GM18507 (cell line): ENCODE measurements at places on chromosomes 4 and X.

DNA sequence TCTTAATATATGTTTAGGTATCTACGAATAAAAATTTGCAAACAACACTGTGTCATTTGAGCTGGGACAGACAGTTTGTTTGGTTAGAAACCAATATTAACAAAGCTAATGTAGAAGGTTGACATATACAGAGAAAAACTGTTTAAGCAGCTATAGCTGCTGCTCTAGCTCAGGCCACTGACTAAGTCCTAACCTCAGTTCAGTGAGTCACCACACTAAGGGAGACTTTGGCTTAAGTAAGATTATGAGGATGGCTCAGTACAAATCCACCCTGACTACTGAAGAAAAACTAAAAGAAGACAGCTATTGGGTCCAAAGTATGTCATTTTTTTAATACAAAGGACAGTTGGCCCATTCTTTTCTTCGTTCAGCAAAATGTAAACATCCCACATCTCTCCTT is 717.3 kb upstream of the ACTRT1 start:
- DNase-seq, result no peak

DNA sequence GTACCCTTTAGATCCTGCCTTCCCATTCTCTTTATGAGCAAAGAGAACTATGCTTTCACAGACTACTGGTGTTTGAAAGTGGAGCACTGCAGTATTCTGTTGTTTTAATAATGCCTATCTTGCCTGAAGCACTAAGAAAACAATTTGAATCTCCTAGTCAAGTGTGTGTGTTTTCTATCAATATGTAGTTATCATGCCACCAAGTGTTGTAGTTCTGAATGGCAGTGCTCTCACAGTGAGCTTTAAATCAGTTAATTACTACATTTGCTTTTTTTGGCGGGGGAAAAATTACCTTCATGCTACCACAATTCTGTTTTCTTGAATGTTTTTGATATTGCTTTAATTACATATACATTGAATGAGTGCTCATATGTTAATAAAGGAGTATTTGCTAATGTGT is 143.6 kb upstream of the FAM47A start:
- no peak for DNase-seq

DNA sequence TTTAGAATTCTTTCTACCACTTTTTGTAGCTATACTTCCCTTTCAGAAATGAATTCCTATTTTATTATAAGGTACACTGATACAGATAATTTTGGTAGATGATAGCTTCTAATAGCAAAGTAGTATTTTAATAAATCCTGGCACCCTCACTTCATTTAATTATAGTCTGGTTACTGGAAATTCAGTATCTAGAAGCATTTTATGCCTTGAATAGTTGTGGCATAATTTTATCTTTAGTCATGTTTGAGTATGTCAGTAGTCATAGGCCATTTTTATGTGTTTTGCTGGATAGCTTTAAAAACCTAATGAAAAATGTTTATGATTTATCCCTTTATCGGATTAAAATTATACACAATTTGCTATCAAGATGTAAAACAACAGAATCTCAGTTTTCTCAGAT is 92.3 kb downstream of the DIAPH2 start:
- DNase-seq, result no peak

DNA sequence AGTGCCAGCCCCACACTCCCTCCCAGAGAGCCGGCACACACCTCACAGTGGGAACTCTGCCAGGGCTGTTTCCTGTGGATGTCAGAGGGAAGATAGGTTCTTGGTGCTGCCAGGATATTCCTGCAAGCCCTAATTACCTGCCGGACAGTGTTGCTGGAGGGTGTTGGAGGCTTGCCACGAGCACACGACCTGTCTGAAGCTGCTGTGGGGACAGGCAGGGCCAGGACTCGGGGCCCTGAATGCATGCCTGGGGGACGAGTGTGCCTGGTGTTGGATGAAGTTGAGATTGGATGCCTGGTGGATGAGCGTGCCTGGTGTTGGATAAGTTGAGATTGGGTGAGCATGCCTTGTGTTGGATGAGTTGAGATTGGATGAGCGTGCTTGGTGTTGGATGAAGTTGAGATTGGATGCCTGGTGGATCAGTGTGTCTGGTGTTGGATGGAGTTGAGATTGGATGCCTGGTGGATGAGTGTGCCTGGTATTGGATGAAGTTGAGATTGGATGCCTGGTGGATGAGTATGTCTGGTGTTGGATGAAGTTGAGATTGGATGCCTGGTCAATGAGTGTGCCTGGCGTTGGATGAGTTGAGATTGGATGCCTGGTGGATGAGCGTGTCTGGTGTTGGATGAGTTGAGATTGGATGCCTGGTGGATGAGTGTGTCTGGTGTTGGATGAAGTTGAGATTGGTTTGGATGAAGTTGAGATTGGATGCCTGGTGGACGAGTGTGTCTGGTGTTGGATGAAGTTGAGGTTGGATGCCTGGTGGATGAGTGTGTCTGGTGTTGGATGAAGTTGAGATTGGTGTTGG is 23.2 kb upstream of the UVSSA start:
- DNase-seq, result no peak

DNA sequence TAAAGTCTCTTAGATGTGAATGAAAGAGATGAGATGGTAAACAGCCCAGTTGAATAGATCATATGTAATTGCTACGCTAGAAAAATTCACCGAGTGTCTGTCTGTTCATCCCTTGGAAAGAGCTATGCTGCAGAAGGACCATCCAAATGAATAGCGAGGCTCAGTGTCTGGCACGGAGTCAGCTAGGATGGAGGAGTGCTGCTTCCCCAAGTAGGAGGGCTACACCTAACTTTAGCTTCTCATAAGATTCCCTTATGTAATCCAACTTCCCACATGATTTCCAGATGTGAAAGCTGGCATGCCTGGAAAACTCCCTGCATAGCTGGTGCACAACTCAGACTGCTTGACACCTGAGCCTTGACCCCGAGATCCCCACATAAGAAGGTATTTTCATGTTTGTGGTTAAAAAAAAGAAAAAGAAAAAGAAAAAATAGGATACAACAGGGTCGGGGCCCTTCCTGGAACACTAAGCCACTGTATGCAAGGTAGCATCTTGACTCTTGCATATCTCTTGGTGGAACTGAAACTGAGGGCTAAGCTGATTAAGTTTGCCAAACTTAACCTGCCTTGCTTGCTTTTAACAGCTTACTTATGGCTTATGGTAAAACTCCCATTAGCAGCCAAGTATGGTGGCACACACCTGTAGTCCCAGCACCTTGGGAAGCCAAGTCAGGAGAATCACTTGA is 82.3 kb downstream of the FREM3 start:
- no peak for DNase-seq

DNA sequence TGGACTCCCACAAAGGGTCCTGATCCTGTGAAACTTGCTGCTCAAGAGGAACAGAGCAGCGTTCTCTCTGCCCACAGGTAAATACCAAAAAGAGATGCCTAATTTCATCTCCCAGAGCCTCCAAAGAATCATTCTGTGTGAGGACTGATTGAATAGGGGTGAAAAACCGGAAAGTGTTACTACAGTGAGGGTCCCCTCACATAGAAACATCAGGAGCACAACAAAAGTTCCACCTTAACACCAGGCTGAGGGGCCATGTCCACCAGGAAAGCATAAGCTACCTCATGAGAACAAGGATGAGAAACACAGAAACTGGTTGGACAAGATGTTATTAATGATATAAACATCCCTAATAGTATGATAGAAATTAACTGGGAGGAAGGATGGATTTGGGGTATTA is 140.9 kb downstream of the NWD2 start:
- no peak for DNase-seq

GRCh38 chr4:38919494-38919893 is 51.9 kb downstream of the FAM114A1 start:
- DNase-seq, result no peak

GRCh38 chr4:183303301-183303700 is 16.8 kb downstream of the CLDN22 start:
- DNase-seq, result no peak

GRCh38 chrX:69466546-69466945 is 37.6 kb upstream of the NALF2 start:
- DNase-seq, result no peak

DNA sequence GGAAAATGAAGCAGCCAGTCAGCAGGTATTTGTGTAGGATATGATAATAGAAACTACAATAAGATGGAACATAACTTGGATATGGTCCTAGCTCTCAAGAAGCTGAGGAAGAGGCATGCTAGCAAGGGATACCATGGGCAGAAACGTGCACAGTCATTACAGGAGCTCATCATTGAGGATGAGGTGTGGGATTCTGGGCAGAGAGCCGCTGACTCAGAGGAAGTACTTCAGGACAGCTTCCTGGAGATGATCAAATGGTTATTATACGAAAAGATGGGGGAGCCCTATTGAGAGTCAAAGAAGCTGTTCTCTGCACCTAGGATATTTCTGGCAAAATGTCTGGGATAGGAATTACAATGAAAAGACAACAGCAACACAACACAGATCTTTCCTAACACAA is 116.0 kb upstream of the PDE5A start:
- no peak for DNase-seq

- no peak for DNase-seq
Measured at GRCh38 chr4:137470806-137471205, 61.5 kb downstream of the PCDH18 start.

DNA sequence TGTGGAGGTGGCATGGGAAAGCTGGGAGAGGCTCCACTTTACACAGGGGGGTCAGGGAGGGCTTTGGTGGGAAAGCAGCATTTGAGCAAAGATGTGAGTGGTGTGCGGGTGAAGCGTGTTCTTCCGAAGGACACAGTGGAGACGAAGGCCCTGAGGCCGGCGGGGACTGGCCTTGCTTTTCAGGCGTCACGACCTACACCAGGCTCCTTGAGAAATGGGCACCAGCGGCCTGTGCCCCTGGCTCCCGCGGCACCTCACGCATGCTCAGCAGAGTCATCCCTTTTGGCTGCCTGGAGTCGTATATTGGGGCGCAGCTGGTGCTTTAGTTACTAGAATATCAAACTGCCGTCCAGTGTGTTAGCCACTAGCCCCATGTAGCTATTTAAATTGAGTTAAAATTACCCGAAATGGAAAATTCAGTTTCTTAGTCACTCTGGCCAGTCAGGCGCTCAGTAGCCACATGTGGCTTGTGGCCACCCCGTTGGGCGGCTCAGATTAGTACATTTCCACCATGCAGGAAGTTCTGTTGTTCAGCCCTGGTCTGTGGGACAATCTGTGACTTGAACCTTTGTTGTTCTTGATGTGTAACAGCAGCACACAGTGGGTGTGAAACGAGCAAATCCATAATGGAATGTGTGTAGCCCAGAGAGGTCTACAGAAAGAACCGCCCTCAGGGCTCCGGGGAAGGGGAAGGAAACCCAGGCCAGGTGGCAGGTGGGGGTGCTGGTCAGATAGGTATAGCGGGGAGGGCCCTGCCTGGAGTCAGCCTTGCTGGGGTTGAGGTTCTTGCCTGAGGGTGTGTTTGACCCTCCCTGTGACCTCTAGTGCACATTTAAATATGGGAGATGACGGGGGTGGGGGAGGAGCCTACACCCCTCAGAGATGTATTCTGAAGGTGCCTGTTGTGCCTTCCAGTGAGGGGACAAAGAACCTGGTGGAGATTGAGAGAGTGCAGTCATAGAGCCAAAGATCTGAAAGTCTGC is 30.4 kb downstream of the TBC1D14 start:
- DNase-seq, result no peak

- no peak for DNase-seq
Measured at GRCh38 chr4:86994686-86995085, 59.9 kb downstream of the AFF1 start.

GRCh38 chrX:23332888-23333821 is 1.5 kb upstream of the PTCHD1 start:
- no peak for DNase-seq

- no peak for DNase-seq
Measured at GRCh38 chrX:149518236-149518635, 13.1 kb upstream of the IDS start.
